T-helper 9 cell (primary cell): ENCODE measurements at places on chromosomes 6 and 20.
A peak's percentile ranks its signal among the peaks of the same experiment; 100 is the strongest.

DNA sequence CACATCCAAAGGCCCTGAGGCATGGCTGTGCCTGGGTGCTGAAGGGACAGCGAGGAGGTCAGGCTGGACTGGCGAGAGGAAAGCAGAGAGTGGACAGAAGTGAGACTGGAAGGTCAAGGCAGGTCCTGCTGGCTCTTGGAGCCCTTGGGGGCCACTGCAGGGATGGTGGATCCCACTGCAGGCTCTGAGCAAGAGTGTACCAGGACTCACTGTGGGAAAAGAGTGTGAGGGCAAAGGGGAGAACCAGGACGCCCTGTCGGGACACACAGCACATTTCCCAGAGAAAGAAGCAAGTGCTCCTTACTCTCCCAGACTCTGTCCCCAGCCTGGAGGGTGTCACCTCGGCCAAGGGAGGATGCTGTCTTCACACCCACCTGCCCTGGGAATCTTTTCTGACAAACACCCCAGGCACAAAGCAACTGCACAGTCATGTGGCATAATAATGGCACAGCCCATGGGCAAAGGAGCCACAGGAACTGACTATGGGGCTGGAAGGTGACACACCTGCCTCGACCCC lies 172.3 kb upstream of the CST7 start:
- DNase-seq = no peak

DNA sequence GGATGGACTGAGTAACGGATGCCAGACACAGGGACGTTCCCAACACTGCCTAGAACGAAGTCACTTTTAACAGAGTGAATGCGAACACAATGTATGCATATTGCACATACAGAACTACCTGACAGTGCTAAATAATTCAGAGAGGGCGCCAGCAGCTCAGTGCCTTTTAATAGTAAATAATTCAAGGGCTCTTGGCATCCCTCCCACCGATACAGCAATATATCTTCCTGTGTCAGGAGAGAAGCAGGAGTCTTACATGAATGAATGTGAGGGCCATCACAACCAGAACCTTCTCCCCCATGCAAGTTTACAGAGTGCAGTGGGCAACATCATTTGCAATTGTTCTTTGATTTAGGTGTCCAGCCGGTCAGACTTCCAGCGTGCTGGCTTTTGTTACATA lies 88.4 kb upstream of the KCNG1 start:
- DNase-seq = no peak

DNA sequence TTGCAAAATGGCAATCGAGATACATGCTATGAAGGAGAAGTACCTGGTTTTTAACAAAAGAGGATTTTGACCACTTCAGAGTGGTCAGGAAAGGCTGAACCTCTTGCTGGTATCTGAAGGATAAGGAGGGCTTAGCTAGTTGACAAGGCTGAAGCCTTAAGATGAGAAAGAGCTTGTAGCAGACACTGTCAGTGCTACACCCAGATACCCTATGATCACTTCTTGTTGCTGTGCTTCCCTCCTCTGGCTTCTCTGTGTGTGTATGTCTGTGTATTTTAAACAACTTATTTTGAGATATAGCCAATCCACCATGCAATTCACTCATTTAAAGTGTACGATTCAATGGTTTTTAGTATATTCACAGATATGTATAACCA lies 38.9 kb upstream of the TGM2 start:
- DNase-seq = no peak

DNA sequence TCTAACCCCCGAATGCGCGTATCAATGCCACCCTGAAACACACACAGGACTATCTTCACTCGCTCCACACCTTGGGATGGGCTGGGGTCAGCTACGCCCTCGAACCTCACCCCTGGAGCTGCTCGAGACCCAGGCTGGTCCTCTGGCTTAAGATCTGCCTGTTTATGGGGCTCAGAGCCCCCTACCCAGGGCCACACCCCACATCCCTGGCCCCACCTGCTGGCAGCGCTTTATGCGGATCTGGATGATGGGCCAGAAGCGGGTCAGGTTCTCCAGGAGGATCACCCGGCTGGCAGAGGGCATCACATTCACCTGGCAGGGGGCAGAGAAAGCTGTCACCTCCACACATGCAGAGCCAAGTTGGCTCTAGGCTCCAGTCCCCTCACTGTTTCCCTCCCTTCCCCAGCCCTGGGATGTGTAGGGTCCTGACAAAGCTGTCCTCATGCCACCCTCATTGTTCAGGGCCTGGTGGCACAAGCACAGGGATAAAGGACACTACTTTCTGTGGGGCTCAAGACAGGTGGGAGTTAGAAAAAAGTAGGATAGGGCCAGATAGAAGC lies 8.2 kb downstream of the CUL7 start:
- no peak for DNase-seq

GRCh38 chr20:48638546-48638945 lies 189.3 kb downstream of the PREX1 start:
- no peak for DNase-seq

DNA sequence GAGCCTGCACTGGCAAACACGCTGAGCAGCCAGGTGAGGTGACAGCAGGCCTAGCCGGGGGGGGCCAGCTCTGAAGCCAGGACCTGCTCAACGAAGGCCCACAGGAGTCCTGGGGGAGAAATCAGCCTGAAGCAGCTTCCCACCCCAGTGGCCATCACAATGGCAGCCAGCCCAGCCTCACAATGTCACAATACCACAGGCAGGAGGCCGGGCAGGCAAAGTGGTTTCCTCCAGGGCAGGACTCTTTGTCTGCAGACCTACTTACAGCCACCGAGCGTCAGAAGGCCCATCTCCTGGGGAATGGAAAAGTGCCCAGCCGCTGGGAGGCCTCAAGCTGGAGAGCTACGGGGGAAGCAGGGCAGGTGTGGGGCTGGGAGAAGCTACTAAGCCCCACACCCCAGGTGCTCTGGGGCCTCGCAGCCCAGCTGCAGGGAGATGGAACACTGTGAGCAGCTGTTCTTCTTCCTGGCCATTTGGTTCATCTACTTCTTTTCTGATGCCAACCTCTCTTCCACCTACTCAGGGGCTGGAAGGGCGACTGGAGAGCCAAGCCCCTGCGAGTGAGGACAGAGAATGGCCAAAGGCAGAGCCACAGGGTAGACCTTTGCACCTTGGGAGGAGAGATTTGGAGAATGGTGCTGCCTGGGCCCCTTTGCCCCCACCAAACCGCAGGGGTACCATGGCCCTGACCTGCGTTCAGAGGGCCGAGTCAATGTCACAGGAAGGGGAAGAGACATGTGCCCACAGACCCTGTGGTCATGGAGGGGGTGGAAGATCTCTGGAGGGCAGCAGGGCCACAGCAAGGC lies 22.3 kb upstream of the AVP start:
- DNase-seq = no peak

GRCh38 chr6:127446356-127446755 lies 12.8 kb downstream of the KIAA0408 start:
- DNase-seq = no peak

DNA sequence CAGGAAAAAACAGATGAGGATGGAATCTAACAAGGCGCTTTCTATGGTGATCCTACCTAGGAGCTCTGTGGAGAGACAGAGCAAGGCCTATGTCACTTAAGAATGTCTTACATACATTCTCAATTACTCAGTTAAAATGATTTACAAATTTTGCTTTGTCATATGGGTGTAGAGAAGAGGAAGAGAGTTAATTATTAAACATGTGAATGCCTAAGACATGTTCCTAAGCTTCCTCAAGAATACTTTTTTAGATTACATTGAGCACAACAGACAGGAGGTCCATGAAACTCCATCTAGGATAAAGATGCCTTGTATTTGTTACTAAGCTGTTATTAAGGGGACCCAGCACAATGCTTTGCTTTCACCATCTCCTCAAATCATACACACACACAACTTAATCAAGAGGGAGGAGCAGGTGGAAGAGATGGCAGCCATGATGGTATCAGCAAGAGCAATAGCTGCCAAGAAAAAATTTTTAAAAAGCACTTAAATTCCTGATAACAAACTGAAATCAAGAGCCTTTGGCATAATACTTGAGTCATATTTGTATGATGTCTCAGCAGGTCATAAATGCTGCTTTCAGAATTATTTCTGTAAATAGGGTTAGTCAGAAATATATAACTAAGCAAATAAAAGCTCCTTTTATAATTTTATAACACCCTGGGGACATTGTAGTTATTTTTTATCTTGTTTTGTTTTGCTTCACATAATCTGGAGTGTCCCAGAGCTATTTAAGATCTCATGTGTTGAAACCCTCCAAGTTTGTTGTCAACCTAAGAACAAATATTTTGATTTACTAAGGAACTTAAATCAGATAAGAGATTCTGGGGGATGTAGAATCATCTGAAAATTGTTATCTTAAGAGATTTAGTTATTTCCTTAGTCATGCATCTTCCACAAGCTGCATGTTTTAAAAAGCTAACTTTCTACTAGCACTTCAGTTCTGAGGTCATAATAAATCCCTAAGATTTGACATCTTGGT lies 70.0 kb upstream of the CD2AP start:
- DNase-seq = no peak

DNA sequence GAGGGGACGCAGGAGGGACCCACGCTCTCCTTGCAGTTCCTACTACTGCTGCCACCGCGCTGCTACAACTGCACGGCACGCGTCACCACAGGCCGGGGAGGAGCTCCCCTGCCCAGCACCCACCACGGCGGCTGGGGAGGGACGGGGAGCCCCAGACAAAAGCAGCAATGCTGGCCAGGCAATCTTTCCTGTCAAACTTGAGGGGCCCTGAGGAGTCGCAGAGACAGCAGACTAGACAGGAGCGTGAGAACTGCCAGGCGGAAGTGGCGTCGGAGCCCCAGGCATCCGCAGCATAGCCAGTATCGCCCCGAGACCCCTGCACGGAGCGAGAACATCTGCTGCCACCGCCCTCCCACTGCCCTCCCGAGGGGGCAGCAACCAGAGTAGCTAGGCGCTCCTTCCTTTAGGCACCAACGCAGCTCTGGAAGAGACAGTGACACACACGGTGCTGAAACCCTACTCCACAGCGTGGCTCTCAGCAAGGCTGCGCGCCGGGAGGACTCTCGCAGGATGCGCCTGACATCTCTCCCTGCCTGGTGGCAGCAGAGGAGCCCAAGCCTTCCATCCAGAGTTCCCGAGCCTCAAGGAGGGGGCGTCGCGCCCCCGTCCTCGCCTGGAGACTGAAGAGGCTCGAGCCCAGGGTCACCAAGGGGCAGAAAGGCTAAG lies 2.2 kb downstream of the TAF4 start:
- no peak for DNase-seq

GRCh38 chr20:325889-326644 lies 715 bp downstream of the SOX12 start:
- DNase-seq = peak; percentile 39

GRCh38 chr6:14415452-14415851 lies 297.9 kb downstream of the CD83 start:
- no peak for DNase-seq

- no peak for DNase-seq
Observed at GRCh38 chr6:29818892-29819291, 8.7 kb upstream of the HLA-G start.

DNA sequence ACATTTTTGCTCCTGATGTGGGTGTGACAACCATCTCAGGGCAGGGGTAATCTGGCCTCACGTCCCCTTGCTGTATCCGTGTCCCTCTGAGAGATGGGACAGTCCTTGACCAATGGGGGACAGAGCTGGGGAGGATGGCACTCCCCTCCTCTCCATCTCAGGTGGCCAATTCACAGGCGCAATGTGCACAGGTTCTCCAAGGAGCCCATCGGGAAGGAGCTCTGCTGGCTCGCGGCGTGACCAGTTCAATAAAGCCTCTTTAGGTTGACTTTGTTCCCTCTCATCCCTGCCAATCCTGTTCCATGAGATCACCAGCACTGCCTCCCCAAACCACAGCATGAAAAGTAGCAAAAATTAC lies 196.3 kb upstream of the SLC24A3 start:
- no peak for DNase-seq

GRCh38 chr20:57743450-57744095 lies 33.8 kb upstream of the PMEPA1 start:
- DNase-seq = no peak

GRCh38 chr6:136265101-136265500 lies 15.0 kb upstream of the MTFR2 start:
- DNase-seq = no peak

DNA sequence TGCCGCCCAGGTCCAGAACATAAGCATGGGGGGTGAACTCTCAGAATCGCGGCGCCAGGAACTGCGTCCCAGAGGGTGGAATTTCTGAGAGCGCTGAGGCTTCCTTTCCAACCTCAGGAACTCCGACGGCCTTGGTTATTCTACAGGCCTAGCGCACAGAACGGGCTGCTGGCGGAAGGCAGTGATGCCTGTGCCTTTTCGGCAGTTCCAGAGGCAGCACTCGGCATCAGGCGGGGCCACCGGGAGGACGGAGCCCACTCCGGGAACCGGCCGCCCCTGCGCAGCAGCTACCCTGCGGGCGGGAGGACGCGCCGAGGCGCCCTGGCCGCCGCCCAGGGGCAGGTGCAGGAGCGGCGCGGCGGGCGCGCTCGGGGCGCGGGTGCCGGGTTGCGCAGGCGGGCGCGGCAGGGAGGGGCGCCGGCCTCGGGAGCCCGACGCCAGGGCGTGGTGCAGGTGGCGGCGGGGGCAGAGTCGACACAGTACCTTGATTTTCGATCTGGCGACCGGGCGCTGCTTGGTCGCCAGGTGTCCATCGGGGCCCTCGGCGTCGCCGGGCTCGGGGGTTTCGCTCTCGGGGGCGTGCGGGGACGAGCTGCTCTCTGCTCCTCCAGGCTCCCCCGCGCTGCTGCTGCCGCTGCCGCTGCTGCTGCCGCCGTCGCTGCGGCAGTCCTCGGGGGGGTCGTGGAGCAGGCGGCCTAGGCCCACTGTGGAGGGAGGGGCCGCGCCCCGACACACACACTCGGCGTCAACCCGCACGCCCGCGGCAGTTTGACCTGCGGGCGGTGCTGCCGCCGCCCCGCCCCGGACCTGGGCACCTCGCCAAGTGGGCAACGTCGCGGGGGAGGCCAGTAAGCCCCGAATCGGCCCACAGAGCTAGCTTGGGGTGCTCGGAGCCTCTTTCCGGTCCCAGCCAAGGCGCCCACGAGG lies 1.3 kb downstream of the OVOL2 start:
- no peak for DNase-seq

DNA sequence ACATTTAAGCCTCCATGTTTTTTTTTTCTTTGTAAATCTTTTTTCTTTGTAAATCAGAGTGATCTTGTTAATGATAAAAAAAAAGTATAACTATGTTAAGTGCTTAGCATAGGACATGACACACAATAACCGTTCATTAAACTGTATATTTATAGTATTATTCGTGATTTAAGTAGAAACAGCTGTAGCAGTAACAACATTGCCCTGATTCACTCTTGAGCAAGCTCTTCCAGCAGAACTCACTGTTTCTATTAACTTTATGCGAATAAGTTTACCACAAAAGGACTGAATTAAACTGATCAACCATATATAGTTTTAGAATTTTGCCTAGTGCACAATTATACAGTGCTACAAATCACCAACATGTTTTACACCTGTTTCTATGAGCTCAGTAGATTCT lies 1338.0 kb upstream of the EYS start:
- no peak for DNase-seq
